ENCODE measurements at places on chromosomes 3 and 15. TPM values are rescaled to one million over a fixed set of nuclear protein-coding genes. Genes with fewer than 3 reads are reported as not detected.

Gene GABRB3
- 76.9 TPM for total RNA-seq

Gene ACSBG1
- total RNA-seq: 0.59 TPM

Gene EIF4E3
- total RNA-seq: 3.1 TPM

Gene RHCG
- 46.6 TPM for total RNA-seq

Gene ZCWPW2
- total RNA-seq: not detected

Gene BAHD1
- total RNA-seq: 9.6 TPM

Gene BLM
- 11.9 TPM for total RNA-seq

Gene BCL2A1
- total RNA-seq: 10.2 TPM

Gene GOLGA6L22
- not detected for total RNA-seq

Gene MESP1
- total RNA-seq: 5.5 TPM

Gene CLDND1
- total RNA-seq: 61.1 TPM

Gene DAZL
- total RNA-seq: not detected

Gene TRIM59
- 12.4 TPM for total RNA-seq

Gene CEP19
- 2.7 TPM for total RNA-seq

Gene ZNF660
- total RNA-seq: not detected

Gene LMLN
- total RNA-seq: 2.4 TPM

Gene HIGD2B
- total RNA-seq: not detected

Gene CCDC13
- 0.46 TPM for total RNA-seq

Gene EHHADH
- 3.8 TPM for total RNA-seq

Gene SLC35G2
- total RNA-seq: 27.7 TPM

Gene THRB
- 1.4 TPM for total RNA-seq

Gene CMTM7
- total RNA-seq: 39.7 TPM

Gene WDR93
- 0.18 TPM for total RNA-seq

Gene CHD2
- 33.1 TPM for total RNA-seq

Gene ABI3BP
- total RNA-seq: 0.91 TPM

Gene ELP6
- 27.1 TPM for total RNA-seq

Gene TMC3
- total RNA-seq: not detected

Gene NLGN1
- not detected for total RNA-seq

Gene ZNF35
- 6.5 TPM for total RNA-seq

Gene AADACL2
- total RNA-seq: not detected

Gene PARP14
- 9.1 TPM for total RNA-seq

Gene COLQ
- 0.24 TPM for total RNA-seq

Gene CISH
- total RNA-seq: 0.69 TPM

Gene CATSPER2
- 0.66 TPM for total RNA-seq

Gene P2RY14
- not detected for total RNA-seq

Gene PIGZ
- total RNA-seq: 1.7 TPM

Gene CIDEC
- total RNA-seq: 45.7 TPM

Gene FSIP1
- total RNA-seq: 0.65 TPM

Gene DPPA4
- total RNA-seq: not detected

Gene C3orf70
- total RNA-seq: not detected

Gene DLL4
- total RNA-seq: 1.4 TPM

Gene ZNF80
- not detected for total RNA-seq

Gene SENP5
- total RNA-seq: 6.5 TPM

Gene FEZF2
- total RNA-seq: not detected

Gene LRRC49
- total RNA-seq: 4.1 TPM

Gene CLRN1
- not detected for total RNA-seq

Gene WNT7A
- total RNA-seq: 0.07 TPM

Gene PEX5L
- not detected for total RNA-seq

Gene PLIN1
- 0.12 TPM for total RNA-seq

Gene SPESP1
- not detected for total RNA-seq
